ENCODE measurements at places on chromosomes 3 and 15. TPM values are rescaled to one million over a fixed set of nuclear protein-coding genes. Genes with fewer than 3 reads are reported as not detected.

Gene OR5K2
- polyA plus RNA-seq, result not detected

Gene IL5RA
- 0.46 TPM for polyA plus RNA-seq

Gene FANCD2OS
- polyA plus RNA-seq, result not detected

Gene CLSTN2
- polyA plus RNA-seq, result 0.19 TPM

Gene LOXL1
- 12.5 TPM for polyA plus RNA-seq

Gene GOLGA6A
- not detected for polyA plus RNA-seq

Gene GOLGA6L26
- not detected for polyA plus RNA-seq

Gene SAMMSON
- polyA plus RNA-seq, result 0.87 TPM

Gene TTLL13
- polyA plus RNA-seq, result 0.10 TPM

Gene DCBLD2
- 2.3 TPM for polyA plus RNA-seq

Gene OR5K3
- not detected for polyA plus RNA-seq

Gene SEMA3B
- polyA plus RNA-seq, result 40.1 TPM

Gene VEPH1
- 1.6 TPM for polyA plus RNA-seq

Gene ARL13B
- 3.0 TPM for polyA plus RNA-seq

Gene FSTL1
- polyA plus RNA-seq, result 15.8 TPM

Gene ADAMTS9
- 5.5 TPM for polyA plus RNA-seq

Gene TMEM40
- not detected for polyA plus RNA-seq

Gene SPTBN5
- polyA plus RNA-seq, result 2.6 TPM

Gene COMMD4
- 130 TPM for polyA plus RNA-seq

Gene GHRL
- 383 TPM for polyA plus RNA-seq

Gene TPRG1
- polyA plus RNA-seq, result 1.4 TPM

Gene CACNA2D2
- 2.7 TPM for polyA plus RNA-seq

Gene CCR4
- polyA plus RNA-seq, result 0.15 TPM

Gene LRTM1
- polyA plus RNA-seq, result not detected

Gene SYNPR
- polyA plus RNA-seq, result 0.31 TPM

Gene CCDC14
- polyA plus RNA-seq, result 6.9 TPM

Gene CHMP2B
- 21.1 TPM for polyA plus RNA-seq

Gene XRN1
- 3.0 TPM for polyA plus RNA-seq

Gene FAH
- 24.3 TPM for polyA plus RNA-seq

Gene HESX1
- 2.7 TPM for polyA plus RNA-seq

Gene PDZRN3
- 21.9 TPM for polyA plus RNA-seq

Gene GABRR3
- polyA plus RNA-seq, result not detected

Gene PRSS50
- polyA plus RNA-seq, result not detected

Gene RAB7A
- polyA plus RNA-seq, result 134 TPM

Gene RTP3
- polyA plus RNA-seq, result not detected

Gene CD86
- 3.1 TPM for polyA plus RNA-seq

Gene DUOXA1
- polyA plus RNA-seq, result 26.4 TPM

Gene CTXN2
- not detected for polyA plus RNA-seq

Gene HAPLN3
- 0.61 TPM for polyA plus RNA-seq

Gene C2CD4A
- polyA plus RNA-seq, result 0.31 TPM

Gene SKOR1
- polyA plus RNA-seq, result 0.46 TPM

Gene PPP2R3A
- polyA plus RNA-seq, result 2.8 TPM

Gene SLCO3A1
- polyA plus RNA-seq, result 3.8 TPM

Gene GPR171
- polyA plus RNA-seq, result 1.3 TPM

Gene CCNL1
- 14.0 TPM for polyA plus RNA-seq

Gene VPS18
- 5.7 TPM for polyA plus RNA-seq

Gene CCR2
- 0.45 TPM for polyA plus RNA-seq

Gene RGMA
- polyA plus RNA-seq, result 19.8 TPM

Gene LIPH
- 15.1 TPM for polyA plus RNA-seq

Gene AHSG
- polyA plus RNA-seq, result not detected

All from stomach (tissue), 19 donors.